ENCODE measurements at places on chromosomes 1 and 21.

- no peak for DNase-seq
Observed at GRCh38 chr1:20361401-20361800, 70.7 kb downstream of the VWA5B1 start.

DNA sequence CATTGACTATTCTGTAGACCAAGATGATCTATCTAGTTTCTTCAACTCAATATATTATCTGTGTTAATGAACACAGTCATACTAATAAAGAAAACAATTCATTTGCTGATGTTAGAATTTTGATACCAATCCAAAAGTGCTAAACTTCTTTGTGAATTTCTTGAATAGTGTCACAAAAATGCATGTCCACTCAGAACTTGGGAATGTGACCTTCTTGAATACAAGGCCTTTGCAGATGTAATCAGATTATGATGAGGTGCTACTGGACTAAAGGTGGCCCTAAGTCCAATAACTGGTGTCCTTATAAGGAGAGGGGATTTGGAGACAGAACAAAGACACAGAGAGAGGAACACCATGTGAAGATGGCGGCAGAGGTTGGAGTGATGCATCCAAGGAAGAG is 305.8 kb upstream of the ZP4 start:
- DNase-seq = no peak

DNA sequence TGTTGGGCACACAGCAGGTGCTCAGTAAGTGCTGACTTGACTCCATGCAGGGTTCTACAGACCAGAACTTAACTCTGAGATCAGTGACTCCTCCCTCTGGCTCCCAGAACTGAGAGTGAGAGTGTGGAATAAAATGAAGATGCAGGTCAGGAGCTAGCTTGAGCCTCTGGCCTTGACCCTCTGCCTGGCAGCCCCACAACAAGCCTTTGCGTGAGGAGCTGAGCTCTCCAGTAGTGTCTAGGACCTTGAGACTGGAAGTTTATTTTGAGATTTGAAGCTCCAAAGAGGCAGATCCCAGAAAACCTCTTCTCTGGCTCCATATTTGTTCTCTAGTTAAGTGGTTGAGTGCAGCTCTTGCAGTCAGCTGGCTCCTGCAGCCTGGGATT is 3.4 kb upstream of the WNT2B start:
- DNase-seq = no peak

GRCh38 chr21:35540950-35541638 is 492.0 kb upstream of the RUNX1 start:
- no peak for DNase-seq

- DNase-seq = no peak
Observed at GRCh38 chr1:228270032-228270431, 62.2 kb downstream of the OBSCN start.

- no peak for DNase-seq
Observed at GRCh38 chr1:29322861-29323585, 86.7 kb downstream of the PTPRU start.

- no peak for DNase-seq
Observed at GRCh38 chr21:18369115-18369514, 34.5 kb downstream of the TMPRSS15 start.

DNA sequence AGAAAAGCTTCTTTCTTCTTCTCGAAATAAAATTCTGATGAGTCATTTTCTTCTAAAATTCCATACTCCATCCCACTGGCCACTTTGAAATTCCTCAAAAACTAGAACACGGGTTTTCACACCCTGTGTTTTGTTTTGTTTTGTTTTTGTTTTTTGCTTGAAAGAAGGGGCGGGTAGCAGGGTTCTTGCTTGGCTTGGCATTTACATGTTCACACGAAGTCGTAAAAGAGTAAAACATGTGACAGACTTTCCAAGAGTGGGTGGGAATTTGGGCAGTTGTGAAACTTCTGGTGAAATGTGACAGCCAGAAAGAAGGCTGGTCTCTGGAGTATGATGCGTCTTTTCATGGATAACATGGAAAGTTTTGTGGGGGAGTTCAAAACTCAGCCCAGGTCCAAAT is 47.1 kb upstream of the FMN2 start:
- no peak for DNase-seq

All from CD4-positive, alpha-beta T cell treated with Interleukin-10 for 1 hour (primary cell).